ENCODE measurements at places on chromosomes 7 and 10.

DNA sequence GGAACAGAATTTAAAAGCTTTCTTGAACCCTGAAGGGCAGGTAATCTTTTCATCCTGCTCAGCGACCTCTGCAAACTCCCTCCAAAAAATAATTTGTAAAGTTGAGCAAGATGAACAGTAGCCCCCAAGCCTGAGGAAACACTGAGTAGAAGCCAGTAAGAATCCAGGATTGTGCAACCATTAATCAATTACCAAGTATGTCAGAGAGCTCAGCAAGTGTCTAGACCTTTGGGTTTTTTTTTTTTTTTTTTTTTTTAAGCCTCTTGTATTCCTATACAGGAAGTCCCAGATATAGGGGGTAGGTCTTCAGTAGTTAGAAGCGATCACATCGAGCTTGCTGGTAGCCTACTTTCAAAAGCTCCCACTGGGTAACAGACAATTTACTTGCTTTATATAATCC, 155.2 kb downstream of the DGKI start:
- no peak for DNase-seq

DNA sequence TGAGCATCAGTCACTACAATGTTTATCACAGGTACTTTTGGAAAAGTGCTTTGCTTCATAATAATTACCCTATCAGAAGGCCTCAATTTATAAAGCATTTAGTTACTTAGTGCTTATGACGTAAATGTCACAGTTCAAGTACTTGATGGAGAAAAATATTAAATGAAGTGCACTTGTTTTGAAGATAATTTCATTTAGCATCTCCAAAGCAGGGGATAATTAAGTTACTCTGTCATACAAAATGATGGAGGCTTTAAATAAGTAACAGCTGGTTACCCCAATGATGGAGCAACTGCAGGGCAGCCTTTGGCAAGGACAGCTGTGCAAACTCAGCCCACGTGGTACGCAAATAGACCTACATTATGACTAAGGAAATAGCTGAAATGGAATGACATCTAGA, 768.8 kb downstream of the GRM8 start:
- DNase-seq, result no peak

- no peak for DNase-seq
Measured at GRCh38 chr7:81618396-81619014, 151.3 kb downstream of the HGF start.

DNA sequence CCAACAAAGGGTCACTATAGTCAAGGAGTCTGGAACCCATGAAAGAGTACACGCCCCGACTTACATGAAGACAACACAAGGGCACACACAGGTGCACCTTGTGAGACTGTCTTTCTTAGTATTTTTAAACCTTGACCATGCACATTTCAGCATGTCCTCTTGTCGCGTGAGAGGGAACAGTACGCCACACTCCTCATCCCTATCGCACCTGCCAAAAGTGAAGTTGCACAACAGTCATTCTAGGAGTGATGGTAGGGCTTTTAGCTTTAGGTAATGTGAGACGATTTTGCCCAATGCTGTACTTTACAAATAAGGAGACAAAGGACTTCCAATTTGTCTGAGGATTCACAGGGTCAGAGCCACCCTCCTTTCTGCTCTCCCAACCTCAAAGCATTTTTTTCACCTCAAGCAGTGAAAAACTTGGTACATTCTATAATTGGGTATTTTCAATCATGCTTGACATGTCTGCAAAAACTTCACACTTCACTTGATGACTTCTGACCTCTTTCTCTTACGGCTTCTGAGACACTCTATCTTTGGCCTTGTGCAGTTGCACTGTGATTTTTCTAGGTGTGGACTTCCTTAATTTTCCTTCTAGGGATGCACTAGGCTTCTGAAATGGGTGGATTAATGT, 173.9 kb upstream of the GRB10 start:
- DNase-seq, result no peak

- DNase-seq, result no peak
Measured at GRCh38 chr7:30201921-30202320, 67.1 kb downstream of the MTURN start.

DNA sequence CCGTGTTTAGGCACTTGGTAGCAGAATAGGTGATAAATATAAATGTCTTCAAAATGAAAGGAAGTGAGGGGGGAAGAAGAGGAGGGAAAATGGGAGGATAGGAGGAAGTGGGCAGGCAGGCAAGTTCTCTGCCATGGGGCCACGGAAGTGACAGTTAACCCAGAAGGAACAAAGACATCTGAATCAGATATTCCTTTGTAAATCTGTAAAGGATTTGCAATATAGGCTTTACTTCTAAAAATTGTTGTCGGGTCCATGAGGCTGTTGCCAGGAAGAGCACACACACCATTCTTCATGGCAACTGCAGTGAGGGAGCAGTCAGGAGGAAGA, 23.7 kb upstream of the RASSF4 start:
- no peak for DNase-seq

- DNase-seq, result no peak
Measured at GRCh38 chr10:61486251-61486650, 33.1 kb upstream of the TMEM26 start.

- no peak for DNase-seq
Measured at GRCh38 chr7:93156884-93157283, 8.7 kb upstream of the SAMD9L start.

DNA sequence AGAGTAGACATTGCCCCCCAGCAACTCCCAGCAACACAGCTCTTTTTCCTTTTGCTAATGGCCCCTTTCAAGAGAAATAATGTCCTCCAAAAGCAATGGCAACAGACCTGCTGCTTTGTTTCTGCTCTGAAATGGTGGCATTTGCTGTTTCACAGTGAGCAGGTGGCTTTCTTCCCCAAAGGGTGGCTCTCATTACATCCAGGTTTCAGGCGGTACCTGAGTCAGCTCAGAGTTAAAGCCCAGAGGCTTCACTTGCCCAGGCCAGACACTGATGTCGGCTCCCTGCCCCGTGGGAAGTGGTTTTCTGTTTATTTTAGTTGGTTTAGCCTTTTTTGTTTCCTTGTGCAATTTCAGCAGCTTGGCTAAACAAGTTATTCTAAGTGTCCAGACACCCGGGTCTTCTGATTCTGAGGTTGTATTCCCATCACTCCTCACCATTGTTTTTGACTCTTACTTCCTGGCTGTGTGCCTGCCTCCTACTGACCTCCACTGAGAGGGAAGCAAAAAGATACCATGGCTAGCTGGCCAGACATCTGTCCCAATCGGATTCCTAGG, 7.8 kb upstream of the ATOH7 start:
- DNase-seq, result no peak

- no peak for DNase-seq
Measured at GRCh38 chr7:112938863-112939573, 147.6 kb downstream of the GPR85 start.

- DNase-seq, result no peak
Measured at GRCh38 chr7:46742601-46743000, 821.5 kb upstream of the IGFBP3 start.

GRCh38 chr7:149822353-149822943, 15.7 kb upstream of the ZNF862 start:
- DNase-seq, result no peak

DNA sequence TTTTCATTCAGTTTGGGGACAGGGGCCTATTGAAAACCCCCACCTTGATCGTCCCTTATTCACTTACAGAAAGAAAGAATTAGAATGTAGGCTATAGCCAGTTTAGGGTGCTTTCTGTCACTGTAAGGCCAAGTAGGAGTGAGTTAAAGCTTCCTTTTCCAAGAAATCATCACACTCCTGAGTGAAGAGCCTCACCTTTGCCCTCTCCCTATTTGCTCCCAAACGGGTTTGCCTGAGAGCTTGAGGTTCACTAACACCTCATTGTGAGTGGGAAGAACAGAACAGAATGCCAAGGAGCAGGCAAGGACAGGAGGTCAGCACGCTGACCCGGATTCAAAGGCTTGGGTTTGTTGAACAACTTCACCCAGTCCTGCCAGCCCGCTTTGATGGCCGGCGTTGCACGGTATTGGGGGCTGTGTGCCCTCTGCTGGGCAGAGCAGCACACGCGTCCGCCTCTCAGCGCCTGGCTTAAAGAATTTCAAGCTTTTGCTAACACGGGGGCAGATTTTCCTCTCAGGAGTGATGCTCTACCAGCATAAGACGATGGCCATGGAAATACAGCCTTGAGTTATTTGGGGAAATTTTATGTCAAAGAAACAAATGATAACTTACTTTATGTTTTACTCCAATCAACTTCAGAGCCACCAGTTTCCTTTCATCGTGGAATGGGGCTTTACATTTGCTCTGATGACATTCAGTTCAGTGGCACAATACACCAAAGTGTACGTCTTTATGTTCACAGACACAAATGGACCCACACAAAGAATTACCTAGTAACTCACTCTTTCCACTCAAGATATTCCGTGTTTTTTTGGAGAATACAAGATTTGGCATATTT, 470.0 kb downstream of the SUGCT start:
- no peak for DNase-seq

GRCh38 chr7:55591282-55591931, 19.1 kb upstream of the VOPP1 start:
- DNase-seq, result no peak

GRCh38 chr10:30671026-30671616, 41.6 kb upstream of the LYZL2 start:
- no peak for DNase-seq

GRCh38 chr7:2785071-2785500, 59.0 kb downstream of the GNA12 start:
- DNase-seq, result no peak

- no peak for DNase-seq
Measured at GRCh38 chr7:70434376-70434775, 697.6 kb upstream of the GALNT17 start.

- DNase-seq, result no peak
Measured at GRCh38 chr10:91328320-91328984, 81.7 kb upstream of the HECTD2 start.

DNA sequence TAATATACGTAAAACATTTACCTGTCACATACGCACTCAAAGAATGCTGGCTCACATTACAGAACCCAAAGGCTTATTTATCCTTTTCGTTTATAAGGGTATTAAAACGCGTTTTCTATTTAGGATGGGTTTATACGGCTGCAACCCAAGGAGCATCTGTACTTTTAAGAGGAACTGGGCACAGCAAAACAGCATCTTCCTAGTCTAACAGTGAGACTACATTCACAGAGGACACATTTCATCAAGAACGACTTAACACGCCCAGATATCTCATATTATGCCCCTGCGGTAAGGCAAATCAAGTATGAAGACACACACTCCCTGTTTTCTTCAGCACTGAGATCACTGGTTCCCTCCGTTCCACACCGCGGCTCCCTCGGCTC, 533 bp upstream of the DMTF1 start:
- no peak for DNase-seq

DNA sequence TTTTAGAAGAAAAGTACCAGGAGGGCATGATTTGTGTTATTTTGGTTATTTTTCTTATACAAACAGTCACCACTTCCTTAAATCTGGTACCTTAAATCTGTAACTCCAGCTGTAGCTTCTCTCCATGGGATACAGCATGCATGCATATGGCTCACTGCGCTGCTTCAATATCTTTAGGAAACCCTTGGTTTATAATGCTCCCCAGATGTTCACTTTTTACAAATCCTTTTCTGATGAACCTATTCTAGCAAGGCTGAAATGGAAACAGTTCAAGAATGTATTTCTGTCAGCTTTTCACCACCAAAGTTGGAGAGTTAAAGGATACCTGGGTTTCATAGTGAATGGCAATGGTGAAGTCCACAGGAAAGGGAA, 50.9 kb downstream of the LAMB4 start:
- no peak for DNase-seq

DNA sequence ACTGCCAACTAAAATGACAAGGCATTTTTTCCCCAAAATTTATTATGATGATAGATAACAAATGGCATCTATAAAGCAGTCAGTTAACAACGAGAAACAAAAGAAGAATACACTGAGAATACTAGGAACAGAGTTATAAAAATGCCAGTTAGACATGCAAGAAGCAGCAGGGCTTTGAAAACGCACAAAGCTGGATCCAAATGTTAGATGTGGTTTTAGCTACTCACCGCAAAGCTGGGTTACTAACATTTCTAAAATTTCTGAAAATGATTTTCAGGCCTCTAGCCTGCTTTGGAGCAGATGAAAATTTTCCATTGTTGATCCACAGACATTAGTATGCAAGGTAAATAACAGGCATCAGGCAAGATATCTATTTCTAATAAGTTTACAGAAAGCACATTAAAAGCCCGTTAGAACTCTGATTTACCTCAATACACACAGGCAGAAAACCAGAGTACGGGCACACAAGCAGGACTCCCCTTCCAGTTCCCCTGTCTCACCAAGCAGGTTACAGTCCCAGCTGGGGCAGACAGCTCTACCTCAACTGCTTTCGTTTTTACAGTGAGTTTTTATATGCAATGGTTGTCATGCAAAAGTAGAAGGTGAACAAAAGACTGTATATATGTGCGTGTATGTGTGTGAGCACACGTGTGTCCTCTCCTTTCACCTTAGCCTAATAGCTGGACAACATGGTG, 37.9 kb downstream of the GLI3 start:
- DNase-seq, result no peak

DNA sequence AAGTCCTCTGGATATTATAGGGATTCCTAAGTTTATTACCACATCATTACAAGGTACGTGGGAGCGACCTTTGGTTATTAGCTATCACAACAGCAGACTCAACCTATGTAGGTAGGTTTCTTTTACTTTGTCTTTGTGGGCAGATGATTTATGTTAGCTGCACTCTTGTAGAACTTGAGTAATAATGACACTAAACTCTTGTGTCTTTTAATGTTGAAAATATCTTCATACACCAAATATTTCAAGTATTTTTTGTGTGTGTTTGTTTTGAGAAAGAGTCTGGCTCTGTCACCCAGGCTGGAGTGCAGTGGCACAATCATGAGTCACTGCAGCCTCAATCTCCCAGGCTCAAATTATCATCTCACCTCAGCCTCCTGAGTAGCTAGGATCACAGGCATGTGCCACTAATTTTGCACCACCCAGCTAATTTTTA, 19.2 kb upstream of the SUPV3L1 start:
- DNase-seq, result no peak

DNA sequence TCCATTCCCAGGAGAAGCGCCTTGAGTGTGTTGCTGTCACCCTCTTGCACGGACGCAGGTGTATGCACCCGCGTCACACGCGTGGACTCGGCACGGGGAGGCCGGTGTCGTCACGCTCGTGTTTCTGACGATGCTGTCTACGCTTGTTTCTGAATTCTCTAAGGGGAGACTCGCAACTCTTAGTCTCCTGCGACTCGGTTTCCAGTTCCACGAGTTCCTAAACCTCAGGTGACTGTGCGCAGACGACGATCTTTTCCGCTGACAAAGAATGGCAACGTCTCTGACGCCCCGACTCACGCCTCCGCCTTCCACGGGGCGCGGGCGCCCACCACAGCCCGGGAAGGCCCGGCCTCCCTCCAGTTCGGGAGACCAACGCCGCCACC, 579 bp downstream of the IDI1 start:
- DNase-seq, result peak; percentile 58

- no peak for DNase-seq
Measured at GRCh38 chr7:77862691-77863090, 64.1 kb downstream of the PHTF2 start.
